ENCODE measurements at places on chromosomes 3 and 15.

DNA sequence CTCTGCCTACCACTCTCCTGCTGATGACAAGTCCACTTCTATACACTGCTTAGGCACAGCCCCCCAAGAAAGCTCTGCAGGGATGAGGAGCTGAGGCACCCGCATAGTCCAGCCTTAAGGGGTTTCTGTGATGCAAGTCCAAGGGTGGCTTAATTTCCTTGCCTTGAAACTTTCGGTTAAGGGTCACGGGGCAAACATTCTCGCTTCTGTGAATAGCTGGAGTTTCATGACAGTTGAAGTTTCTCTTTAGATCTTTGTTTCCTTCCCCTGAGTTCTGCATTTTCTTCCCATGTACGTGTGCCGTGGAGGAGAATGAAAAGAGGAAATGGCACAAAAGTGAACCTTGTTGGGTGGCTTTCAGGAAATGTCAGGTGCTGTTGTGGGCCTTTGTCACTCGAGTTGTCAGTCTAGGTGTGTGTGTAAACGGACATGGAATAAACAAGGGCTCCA lies 7.0 kb downstream of the GPR160 start:
- DNase-seq: no peak

DNA sequence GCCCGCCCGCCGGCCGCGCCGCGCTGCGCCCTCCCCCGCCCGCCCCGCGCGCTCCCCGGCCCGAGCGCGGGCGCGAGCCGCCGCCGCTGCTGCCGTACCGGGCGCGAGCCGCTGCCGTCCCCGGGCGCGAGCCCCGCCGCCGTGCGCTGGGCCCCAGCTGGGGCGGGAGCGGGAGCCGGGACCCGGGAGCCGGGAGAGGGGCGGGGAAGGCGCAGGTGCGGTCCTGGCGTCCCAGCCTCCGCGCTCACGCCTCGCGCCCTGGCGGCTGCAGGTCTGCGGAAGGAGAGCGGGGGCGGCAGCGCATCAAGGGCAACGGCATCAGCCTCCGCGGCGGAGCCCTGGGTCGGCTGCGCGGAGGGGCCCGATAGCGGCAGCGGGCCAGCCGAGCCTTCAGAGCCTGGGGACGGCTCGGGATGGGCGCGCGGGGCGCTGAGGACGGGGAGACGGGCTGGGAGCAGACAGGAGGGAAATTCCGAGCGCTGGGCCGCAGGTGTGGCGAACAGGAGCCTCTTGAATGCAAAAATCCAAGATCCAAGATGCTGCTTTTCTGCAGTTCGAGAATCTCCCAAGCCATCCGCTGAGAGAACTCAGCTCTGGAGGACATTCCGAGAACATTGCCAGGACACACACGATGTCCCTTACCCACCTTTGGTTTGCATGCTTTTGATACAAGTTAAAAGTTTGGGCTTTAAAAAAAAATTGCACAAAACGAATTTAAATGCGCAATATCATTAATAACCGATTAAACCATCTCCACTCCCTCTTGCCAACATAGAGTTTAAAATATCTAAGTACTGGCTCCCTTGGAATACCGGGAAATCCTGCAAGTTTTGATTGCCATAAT lies 251.1 kb downstream of the TJP1 start:
- DNase-seq: no peak

- DNase-seq: no peak
Observed at GRCh38 chr3:146139586-146140110, 21.3 kb downstream of the PLOD2 start.

- DNase-seq: no peak
Observed at GRCh38 chr3:70820397-70820796, 508.0 kb upstream of the MDFIC2 start.

- no peak for DNase-seq
Observed at GRCh38 chr3:165852711-165853110, 15.5 kb upstream of the BCHE start.

GRCh38 chr3:5784690-5785089 lies 597.2 kb downstream of the EDEM1 start:
- no peak for DNase-seq

- no peak for DNase-seq
Observed at GRCh38 chr15:64991536-64992135, 1.9 kb upstream of the SPG21 start.

DNA sequence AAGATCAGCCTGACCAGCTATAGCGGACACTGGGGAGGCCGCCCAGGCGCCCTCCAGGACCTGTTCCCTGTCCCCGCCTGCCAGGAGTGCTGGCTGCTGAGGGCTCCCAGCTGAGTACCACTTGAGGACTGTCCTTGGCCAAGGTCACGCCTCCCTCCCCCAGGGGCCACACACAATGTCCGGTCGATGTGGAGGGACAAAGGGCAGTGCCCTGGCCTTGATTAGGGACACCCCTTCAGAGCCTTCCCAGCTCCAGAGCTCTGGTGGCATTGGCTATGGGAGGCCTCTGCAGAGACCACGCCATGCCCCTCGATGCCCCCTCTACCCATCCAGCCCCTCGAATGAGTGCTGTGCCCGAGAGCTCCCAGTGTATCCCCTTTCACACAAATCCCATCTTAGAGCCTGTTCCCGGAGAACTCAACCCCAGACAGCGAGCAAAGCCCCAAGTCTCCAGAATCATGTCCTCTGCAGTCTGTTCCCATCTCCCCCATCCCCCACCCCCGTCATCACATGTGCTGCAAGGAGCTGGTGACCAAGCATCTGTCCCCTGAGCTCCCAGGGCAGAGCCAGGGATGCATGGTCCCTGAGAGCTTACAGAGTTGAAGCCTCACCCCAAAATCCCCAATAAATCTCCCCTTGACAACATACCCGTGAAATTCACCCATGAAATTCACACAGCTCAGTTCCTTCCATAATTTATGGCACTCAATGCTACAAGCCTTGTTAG lies 158.9 kb downstream of the NUP210 start:
- DNase-seq: no peak

DNA sequence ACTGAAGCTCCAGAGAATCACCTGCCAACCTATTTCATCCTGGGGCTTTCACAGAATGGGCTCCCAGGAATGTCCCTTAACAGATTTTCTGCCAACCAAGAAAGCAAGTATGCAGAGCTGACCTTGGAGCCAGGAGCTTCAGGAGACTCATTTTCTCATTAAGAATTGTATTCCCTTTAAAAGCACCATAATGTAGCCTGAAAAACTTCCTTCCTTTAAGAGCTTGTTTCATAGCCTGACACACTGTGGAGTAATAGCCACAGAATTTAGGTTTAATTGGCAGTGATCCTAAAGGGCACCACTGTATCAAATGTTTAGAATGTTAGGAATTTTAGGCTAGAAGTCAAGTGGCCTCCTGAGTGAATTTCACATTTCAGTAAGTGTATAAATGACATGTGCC lies 309.8 kb downstream of the GBE1 start:
- DNase-seq: no peak

- DNase-seq: peak; percentile 94
Observed at GRCh38 chr15:73926219-73927002, at the start of gene LOXL1. TSS of gene LOXL1 (plus strand) at chr15:73926462. CDS start at chr15:73926784, 322 bp downstream.

DNA sequence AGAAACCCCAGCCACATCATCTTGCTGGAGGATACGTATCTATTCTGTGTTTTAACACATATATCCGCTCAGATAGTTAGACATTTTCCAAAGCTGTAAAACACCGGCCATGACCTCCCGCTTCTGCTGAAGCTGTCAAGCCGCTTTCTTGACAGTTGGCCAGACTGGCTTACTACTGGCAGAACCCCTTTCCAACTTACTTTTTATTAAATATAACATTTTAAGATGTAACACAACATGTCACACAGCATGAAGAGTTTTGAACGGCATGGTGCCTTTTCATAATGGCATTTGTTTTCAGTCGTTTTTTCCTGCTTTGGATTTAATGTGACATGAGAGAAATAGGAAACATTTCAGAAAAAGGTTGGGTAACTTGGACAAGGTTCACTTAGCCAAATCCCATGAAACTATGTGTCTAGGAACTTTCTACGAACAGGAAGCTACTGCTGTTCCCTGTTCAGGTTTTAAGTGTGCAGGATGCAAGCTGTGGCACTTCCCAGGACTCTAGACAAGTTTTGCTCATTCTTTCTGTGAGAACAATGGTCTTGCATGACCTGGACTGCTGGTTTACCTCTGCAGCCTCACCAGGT lies 281.4 kb downstream of the THSD4 start:
- DNase-seq: no peak

- DNase-seq: no peak
Observed at GRCh38 chr15:65532738-65533051, 2.4 kb downstream of the HACD3 start.

DNA sequence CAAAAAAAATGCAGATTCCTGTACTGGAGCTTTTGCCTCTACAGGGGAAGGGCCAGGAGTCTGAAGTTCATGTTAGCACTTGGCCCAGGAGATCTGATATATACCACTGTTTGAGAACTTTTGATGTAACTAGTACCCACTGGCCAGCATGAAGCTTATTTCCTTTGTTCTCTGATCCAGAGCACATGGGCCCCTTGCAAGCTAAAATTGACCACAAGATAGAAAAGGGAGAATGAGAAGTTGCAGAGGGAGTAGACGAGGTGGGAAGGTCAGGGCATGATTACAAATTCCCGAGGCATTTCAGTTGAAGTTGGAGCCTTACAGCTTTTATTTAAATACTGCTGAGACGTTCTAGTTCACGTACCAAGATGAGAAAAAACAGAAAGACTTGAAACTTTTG lies 28.2 kb downstream of the TGM4 start:
- no peak for DNase-seq

GRCh38 chr15:71397377-71397776 lies 282.1 kb downstream of the THSD4 start:
- no peak for DNase-seq

GRCh38 chr3:23952646-23953045 lies 7.6 kb downstream of the NR1D2 start:
- DNase-seq: no peak

- DNase-seq: no peak
Observed at GRCh38 chr15:65246026-65246714, 34.9 kb upstream of the CILP start.

- peak; percentile 54 for DNase-seq
Observed at GRCh38 chr15:40695469-40695890, 506 bp downstream of the RAD51 start.

DNA sequence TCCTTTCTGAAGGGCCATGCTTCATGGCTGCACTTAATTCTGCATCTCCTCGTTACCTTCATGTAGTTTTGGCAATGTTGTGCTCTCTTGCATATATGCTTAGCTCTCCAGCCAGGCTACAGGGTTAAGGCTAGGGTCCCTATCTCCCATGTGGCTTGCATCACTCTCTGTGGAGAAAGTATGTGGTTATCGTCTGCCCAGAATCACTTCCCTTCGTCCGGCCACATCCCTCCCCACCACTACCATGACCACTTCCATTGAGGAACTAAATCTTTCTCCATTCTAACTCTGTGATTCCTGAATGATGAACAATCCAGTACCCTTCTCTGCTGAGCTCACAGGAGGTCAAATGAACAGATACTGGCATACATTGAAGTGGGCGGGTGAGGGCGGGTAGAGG lies 34.0 kb downstream of the WWTR1 start:
- DNase-seq: no peak

DNA sequence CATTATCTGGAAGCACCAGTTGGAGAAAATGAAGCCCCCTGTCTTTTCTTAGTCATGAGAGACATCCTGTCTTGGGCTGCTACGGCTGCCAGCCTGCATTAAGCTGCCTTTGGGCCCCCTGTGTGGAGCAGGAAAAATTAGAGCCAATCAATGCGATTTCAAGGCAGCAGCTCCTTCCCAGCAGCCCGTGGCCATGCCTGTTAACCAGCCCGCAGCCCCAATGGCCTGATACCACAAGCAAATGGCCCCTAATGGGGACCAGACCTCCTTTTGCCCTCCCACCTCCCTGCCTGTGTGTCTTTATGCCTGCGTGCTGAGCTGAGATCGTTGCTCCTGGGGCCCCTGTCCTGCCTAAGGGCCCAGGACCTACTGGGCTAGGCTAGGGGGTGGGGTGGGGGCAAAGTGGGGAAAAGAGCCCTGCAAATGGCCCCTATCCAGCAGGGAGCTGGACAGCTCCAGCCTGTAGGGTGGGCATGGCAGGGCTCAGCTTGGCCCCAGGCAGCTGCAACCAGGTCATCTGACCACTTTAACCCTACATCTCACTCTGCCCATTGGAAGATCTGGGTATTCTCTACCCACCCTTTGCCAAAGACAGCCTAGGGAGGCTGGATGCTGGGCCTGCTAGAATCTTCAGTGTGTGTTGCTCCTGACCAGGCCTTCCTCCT lies 53.8 kb upstream of the MRPS22 start:
- no peak for DNase-seq

DNA sequence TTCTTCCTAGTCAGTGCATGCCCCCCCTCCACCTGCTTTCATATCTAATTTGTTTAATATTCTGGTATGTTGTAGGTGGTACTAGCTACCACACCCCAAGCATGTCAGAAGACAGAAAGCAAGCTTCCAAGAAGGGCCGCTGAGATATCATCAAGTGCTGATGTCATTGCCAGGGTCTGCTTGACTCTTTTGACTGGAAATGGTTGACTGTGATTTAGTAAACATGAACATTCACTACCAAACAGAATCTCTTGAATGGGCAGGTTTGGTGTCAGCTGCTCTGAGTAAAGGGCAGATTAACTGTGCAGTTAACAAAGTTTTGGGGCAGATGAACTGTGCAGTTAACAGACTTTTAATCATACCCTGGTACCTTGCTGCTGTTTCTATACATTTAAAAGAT lies 244.2 kb upstream of the SATB1 start:
- no peak for DNase-seq

- no peak for DNase-seq
Observed at GRCh38 chr15:62483814-62484213, 318.7 kb upstream of the C2CD4B start.

GRCh38 chr3:74766405-74766804 lies 151.9 kb upstream of the CNTN3 start:
- no peak for DNase-seq

- DNase-seq: peak; percentile 71
Observed at GRCh38 chr3:184373422-184373821, 4.6 kb downstream of the THPO start.

DNA sequence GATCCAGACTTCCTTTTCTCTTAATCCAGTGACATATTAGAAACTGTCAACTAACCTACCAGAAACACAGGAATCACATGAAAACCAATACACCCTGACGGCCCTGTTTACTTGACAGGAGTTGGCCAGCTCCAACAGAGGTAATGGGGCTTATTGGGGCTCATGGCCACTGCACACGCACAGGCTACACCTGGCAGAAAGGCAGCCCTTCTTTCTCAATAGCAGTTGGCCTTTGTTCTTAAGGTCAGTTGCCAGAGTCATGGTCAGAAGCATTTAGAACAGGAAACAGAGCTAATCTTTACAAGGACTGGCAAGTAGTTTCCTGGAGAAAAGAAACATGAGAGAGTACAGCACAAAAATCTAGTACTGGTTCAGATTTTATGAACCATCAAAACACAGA lies 181.8 kb downstream of the MAGI1 start:
- no peak for DNase-seq

GRCh38 chr3:110343945-110344344 lies 727.7 kb upstream of the NECTIN3 start:
- DNase-seq: peak; percentile 8

- DNase-seq: no peak
Observed at GRCh38 chr3:394775-395174, 198.2 kb downstream of the CHL1 start.

- no peak for DNase-seq
Observed at GRCh38 chr3:134840459-134840858, 45.4 kb downstream of the EPHB1 start.

GRCh38 chr3:129794311-129795185 lies 99.0 kb downstream of the TMCC1 start:
- DNase-seq: no peak

GRCh38 chr3:194871143-194871863 lies 185.6 kb downstream of the FAM43A start:
- DNase-seq: peak; percentile 80

Measured in AG08396 (cell line).